Amygdala (tissue), 56 donors: ENCODE measurements at places on chromosomes 13 and 19.

DNA sequence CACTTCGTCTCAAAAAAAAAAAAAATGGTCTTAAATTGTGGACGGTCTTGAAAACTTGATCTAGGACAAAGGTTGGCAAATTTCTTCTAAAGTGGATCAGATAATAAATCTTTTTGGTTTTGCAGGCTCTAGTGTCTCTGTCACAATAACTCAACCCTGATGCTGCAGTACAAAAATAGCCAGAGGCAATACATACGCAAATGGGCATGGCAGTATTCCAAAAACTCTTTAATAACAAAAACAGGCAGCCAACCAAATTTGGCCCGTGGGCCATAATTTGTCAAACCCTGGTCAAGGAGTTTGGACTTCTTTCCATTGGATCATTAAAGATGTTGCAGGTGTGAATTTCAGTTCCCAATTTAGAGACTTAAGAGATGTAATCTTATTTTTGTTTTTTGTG, 93.5 kb upstream of the MRI1 start:
- no peak for DNase-seq

DNA sequence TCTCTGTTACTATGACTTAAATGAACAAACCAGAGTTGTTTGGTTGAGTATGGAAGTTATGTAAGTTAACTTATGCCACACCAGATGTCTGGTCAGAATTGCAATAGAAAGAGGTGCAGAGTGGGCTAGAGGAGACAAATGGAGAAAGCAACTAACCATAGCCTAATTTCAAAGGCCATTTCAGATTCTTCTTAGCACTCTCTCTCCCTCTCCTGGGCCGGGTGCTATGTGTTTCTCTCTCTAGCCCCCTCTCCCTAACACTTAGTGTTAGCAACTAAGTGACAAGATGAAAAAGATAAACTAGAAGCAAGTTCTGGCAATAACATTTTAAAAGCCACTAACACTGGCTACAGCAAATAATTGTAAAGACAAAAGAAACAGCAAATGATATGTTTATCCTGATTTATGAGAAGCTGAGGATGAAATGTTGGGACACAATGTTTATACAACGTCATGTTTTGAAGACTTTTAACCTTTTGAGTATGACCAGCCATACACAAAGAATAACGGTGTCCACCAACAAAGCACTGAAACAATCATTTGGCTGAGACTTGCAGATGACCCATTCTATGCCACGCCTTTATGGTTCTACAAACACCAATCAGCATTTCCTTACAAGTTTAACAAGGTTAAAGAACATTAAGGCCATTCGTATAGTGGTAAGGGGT, 18.6 kb downstream of the SERPINE3 start:
- no peak for DNase-seq

DNA sequence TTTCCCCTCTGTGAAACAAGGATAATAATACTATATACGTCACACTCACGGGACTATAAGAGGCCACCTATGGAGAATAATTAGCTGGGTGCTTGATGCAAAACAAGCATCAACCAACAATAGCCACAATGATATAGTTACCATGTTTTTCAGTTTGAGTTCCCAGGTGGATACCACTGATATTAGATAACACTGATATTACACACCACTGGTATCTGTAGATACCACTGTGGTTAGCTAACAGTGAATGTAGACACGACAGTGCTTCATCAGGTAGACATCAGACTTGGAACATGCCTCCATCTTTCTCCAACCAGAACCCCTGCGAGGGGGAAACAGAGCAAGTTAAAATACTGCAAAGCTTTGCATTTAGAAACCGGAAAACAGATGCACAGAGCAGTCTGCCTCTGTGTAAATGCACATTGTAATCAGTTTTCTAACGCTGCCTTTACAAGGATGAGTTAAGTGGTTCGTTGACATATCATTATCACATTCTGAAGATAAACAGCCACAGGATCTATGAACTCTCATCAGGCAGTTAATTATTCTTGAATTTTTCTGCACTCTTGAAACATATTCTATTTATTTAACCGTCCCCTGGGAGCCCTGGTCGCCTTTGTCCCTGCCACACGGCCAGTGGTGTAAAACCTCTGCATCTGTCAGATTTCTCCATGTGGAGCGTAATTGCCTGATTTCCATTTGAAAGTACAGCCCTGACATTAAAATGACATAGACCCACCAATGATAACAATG, 80.7 kb downstream of the RNASEH2B start:
- no peak for DNase-seq

- DNase-seq: no peak
Measured at GRCh38 chr19:18233224-18233825, 7.1 kb upstream of the PDE4C start.

DNA sequence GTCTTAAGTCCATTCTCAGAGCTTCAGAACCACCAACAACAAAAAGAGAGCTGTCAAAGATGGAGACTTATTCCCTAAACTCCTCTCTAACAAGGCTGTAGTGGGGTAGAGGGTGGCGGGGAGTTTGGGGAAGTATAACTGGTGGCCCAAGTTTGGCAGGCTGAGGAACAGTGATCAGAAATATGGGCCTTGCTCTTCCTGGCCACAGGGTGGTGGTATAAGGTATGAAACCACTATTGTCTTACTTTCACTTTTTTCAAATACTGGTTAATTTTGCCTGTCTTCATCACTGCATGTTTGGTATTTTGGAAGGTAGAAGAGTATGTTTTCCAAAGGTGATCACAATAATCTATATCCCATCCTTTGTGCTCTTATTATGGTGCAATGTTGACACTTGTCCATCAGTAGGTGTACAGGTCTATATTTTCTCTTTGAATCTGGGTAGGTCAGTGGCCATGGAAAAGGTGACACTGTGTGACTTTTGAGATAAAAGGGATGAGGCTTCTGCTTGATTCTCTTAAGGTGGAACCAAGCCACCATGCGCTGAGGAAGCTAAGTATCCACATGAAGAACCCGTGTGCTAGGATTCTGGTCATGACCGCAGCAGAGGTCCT, 23.2 kb upstream of the GPC5 start:
- DNase-seq: no peak

GRCh38 chr19:2449019-2449418, 7.7 kb downstream of the LMNB2 start:
- no peak for DNase-seq
